NCI-H1105 (cell line): ENCODE measurements at places on chromosomes 3 and 15.

GRCh38 chr3:88019024-88019423 is 39.8 kb downstream of the CGGBP1 start:
- no peak for DNase-seq

- no peak for DNase-seq
These were observed 87.1 kb downstream of the GABRG3 start for GRCh38 chr15:27057904-27058645.

- DNase-seq: no peak
These were observed 4.3 kb downstream of the SELENOT start for GRCh38 chr3:150607267-150608065.

GRCh38 chr3:129491794-129492193 is 36.6 kb upstream of the RHO start:
- DNase-seq: no peak

DNA sequence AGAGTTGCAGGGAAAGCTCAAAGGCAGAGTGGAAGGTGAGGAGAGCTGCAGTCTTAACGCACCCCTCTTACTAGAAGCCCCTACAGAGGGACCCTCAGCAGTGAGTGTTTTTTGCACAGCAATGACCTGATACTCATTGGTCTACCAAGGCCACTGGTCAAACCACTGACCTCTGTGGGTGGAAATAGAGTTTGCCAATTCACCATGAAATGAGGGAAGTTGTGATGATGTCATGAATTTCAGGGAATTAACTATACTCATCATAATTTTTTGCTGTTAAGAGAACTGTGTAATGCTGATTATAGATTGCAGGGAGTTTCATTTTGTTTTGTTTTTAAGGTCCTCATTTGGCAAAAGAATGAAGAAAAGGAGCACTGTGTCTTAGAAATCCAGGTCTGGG is 101.7 kb upstream of the SMAD3 start:
- DNase-seq: no peak

DNA sequence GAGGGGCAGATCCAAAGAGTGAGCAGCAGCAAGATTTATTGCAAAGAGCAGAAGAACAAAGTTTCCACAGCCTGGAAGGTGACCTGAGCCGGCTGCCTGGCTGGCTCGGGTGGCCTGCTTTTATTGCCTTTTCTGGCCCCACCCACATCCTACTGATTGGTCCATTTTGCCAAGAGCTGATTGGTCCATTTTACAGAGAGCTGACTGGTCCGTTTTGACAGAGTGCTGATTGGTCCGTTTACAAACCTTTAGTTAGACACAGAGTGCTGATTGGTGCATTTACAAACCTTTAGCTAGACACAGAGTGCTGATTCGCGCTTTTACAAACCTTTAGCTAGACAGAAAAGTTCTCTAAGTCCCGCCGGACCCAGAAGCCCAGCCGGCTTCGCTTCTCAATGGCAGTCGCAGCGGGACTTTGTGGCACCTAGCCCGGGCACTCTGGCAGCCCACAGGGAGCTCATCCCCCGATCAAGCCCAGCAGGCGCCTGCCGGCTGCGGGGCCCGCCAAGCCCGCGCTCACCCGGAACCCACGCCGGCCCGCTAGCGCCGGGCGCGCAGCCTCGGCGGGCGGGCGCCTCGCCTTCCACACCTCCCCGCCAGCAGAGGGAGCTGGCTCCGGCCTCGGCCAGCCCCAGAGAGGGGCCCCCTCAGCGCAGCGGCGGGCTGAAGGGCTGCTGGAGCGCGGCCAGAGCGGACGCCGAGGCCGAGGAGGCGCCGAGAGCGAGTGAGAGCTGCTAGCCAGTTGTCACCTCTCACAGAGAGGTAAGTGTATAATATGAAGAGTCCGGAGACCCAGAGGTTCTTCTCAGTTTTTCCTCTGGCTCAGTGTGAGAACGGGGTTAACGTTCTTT is 339.2 kb downstream of the CHL1 start:
- peak; percentile 33 for DNase-seq

- no peak for DNase-seq
These were observed 21.9 kb downstream of the CACNA1D start for GRCh38 chr3:53516339-53516738.

DNA sequence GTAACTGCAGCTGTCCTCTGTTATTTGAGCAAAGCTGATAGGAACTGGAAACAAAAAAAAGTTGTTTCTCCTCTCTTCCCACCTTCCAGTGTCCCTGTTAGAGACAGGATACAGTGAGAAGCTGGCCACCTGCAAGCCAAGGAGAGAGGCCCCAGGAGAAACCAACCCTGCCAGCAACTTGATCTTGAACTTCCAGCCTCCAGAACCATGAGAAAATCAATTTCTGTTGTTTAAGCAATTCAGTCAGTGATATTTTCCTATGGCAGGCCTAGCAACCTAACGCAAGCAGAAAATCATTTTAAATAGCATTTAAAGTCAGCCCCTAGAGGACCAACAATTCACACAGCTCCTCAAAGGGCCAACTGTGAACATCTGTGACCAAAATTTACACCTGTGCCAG is 291.3 kb downstream of the OXSM start:
- DNase-seq: no peak
